ENCODE measurements at places on chromosomes 12 and 14.

DNA sequence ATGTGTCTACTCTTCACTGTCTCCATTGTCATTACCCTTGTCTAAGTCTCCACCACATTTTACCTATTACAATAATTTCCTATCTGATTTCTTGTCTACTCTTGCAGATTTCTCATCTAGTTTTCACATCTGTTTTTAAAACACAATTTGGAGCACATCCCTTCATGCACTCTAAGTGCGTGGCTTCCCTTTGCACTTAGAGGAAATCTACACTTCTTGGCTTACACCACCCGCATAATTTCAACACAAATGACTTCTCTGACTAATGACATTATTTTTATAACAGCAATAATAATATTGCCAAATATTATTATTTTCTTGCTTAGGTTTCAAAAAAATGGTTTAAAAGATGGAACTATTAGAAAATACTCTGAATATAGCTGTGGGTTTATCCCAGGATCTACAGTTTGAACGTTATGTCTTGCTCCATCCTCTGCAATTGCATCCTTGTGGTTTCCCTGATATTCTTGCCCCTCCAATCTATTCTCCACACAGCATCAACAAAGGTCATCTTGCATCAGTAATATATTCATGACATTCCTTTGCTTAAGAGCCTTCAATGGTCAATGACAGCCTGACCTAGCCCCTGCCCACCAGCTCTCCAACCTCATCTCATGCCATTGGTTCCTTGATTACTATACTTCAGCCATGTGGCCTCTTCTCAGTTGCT lies 153.7 kb downstream of the SLC25A21 start:
- no peak for DNase-seq

DNA sequence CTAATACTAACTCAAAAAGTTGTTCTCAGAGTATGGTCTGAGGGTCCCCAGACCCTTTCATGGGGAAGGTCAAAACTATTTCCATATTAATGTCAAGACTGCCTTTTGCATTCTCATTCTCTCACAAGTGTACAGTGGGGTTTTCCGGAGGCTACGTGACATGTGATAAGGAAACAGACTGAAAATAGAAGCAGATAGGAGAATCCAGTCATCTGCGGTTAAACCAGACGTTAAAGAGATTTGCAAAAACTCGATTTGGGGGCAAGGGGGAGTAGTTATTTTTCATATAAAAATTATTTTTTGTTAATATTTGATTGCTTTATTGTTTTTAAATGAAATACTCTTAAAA lies 1.0 kb upstream of the NAP1L1 start:
- no peak for DNase-seq

- DNase-seq, result no peak
These were observed 139.4 kb downstream of the SLC15A4 start for GRCh38 chr12:128684352-128684751.

GRCh38 chr14:100020629-100021028 lies 44.6 kb upstream of the EVL start:
- DNase-seq, result no peak

DNA sequence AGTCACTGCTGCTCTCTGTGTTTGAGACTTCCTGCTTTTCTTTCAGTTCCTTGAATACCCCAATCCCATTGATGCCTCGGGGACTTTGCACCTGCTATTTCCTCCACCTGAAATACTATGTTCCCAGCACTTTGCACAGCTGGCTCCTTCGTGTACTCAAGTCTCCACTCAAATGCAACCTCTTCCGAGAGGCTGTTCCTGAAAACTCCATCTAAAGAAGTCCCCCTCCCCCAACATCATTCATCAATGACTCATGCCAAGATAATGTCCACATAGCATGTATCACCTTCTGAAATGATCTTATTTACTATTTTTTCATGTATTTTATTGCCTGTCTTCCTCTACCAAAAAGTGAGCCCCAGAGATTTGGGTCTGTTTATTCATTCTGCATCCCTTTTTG lies 48.6 kb downstream of the HSPB8 start:
- DNase-seq, result no peak

GRCh38 chr14:72745546-72745945 lies 148.4 kb downstream of the DPF3 start:
- no peak for DNase-seq

GRCh38 chr12:22180705-22181104 lies 134.7 kb downstream of the CMAS start:
- no peak for DNase-seq

DNA sequence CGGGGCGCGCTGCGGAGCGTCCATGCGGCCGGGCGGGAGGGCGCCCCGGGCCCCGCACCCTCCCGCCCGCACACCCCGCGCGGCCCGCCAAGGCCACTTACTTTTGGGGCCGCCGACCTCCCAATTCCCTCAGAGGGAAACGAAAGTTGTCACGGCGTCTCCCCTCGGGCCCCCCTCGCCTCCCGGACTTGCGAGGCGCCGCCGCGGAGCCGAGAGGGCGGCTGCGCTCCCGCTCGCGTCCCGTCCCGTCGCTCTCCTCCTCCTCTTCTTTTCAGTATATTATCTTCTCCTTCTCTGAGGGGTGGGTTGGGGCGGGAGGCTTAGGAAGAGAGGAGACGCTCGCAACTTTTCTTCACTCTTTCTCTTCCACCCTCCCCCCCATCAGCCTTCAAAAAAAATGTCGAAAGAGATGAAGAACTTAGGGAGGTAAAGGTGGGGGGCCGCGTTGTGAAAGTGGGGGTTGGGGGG lies 613 bp downstream of the DUSP16 start:
- DNase-seq, result peak; percentile 25

GRCh38 chr12:27982385-27982784 lies 9.9 kb upstream of the PTHLH start:
- no peak for DNase-seq
